NCI-H2029 (cell line): ENCODE measurements at places on chromosomes 1 and 21.

DNA sequence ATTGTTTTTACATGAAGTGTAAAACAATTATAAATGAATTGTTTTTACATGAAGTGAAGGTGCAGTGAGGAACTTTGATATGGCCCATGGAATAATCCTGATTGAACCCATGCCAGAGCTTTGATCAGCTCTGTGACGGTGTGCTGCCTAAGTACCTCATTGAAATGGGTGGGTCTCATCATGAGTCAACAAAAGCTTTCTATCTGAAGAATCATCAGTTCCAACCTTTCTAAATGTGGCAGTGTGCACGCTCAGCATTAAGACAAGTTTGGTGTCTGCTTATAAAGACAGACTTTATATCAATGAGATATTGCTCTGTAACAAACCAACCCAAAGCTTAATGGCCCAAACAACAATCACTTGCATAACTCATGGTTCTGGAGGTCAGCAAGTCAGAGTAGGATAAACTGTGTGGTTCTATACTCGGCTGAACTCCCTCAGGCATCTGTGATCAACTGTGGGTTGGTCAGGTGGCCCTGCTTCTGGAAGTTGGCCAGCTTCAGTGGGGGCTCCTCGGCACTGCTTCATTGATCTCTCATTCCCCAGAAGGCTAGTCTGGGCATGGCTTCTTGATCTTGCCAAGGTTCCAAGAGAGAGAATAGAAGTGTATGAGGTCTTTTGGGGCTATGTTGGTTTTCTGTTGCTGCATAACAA is 258.0 kb downstream of the LTN1 start:
- no peak for DNase-seq

DNA sequence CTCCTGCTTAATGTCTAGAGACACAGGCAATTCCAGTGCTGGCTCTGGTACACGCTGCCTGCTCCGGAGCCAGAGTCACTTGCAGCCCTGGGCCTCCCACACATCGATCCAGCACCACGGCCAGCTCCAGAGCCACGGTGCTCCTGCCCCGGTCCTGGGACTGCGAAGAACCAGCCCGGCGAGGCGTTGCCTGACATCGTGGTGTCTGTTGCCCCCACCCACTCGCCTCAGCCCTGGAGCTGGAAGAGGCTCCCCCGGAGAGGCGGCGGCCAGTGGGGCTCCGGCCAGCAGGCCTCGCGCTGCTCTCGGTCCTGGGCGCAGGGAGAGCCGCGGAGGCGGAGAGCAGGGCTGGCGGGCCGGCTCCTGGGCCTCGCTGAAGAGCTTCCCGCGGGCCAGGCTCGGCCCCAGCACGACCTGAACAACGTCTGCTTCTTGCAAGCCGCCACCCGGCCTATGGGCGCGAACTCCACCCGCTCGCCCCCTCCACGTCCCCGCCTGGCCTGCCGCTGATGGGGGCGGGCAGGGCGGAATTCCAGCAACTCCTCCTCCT is 364.8 kb downstream of the CEP170 start:
- no peak for DNase-seq

DNA sequence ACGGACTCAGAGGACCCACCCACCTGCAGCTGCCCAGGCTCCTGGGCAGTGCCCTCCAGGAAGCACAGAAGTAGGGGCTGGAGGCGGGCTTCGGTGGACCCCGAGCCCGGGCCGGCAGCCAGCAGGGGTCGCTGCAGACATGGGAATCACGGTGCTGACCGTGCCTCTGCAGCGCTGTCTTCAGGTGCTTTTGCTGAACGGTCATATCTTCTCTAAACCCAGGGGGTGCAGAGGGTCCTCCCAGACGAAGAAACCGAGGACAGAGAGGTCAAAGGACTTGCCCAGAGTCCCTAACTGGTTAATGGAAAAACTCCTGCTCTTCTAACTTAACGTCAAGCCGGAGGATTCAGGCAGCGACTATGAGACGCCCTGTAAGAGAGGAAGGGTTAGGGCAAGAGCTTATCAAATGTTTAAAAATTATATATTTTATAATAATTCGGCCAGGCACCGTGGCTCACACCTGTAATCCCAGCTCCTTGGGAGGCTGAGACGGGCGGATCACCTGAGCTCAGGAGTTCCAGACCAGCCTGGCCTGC is 21.5 kb upstream of the LEFTY2 start:
- no peak for DNase-seq

GRCh38 chr1:219797009-219797408 is 131.3 kb downstream of the SLC30A10 start:
- no peak for DNase-seq

DNA sequence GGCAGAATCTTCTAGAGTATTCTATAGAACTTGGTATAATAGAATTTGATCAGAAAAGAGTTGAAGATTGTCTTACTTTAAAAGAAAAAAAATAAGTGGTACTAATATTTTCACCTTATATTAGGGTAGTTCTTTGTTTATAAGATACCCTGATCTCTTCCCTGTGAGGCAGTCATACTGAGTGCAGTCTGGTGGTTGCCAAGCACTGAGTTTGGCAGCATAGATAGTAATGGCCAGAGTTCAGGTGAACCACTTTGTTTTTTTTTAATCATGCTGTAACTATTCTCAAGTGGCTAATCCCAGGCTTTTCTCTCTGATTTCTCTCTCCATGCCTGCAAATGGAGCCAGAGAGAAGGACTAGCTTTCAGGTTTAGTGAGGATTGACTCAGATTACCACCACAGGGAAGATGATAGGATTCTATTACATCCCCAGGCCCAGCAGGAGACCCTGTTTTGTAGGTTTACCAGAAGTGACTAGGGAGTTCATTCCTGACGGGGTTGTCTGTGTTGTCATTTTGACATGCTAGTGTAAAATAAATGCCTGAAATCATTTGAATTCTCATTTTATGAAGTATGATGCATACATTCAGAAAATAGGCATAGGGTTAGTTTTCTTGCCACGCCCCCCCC is 16.7 kb downstream of the KDM1A start:
- no peak for DNase-seq

DNA sequence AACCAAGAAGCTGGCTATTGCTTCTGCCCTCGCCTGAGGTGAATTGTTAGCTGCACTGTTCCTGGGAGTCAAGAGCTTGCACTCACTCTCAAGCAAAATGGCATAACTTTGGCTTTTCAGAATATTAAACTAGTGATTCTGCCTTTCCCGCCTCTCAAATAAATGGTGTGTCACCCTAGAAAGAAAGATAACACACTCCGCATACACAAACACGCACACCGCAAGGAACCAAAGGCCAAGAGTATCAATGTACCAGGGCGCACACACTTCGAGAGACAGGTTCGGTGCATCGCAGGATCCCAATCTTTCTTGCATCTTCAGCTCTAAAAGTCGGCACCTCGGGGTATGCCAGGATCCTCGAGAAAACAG is 470 bp upstream of the RTCA start:
- DNase-seq = no peak

DNA sequence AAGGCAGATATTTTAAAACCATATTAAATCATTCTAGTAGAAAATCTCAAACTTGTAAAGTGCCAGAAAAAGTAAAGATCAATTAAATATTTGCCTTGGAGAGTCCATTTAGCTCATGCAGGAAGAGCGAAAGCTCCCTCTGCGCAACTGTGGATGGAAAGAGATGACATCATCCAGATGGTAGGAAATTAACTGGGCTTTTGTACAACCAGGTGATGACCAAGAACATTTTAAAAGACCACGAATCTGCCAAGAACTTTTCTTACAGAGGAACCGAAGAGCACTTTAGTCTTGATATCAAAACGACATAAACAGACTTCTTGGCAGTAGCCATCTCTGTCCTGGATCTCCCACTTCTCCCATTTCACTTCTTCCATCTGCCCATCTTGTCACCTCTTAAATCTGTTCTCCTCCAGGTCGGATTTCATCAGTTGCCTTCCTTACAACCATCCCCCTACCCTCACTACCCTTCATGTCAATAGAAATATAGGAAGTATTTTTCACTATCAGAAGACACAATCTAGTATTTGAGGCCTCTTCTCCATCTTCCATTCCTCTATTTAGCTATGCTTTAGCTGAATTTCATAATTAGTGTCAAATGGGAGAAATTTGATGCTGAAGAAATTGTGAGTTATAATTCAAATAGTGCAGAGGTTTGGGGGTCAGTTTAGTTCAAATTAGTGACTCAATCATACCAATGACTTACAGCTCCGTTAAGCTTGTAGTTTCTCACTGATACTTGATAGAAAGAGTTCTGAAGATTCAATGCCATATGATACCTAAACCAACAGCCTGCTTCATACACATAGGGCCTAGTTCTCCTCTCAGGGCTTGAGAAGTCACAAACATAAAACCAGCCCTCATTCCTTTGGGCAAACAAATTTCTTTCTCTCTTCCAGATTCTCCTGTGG is 22.0 kb upstream of the DNASE2B start:
- DNase-seq = no peak
